ENCODE measurements at places on chromosomes 2 and 18. TPM values are rescaled to one million over a fixed set of nuclear protein-coding genes. Genes with fewer than 3 reads are reported as not detected.

DNA sequence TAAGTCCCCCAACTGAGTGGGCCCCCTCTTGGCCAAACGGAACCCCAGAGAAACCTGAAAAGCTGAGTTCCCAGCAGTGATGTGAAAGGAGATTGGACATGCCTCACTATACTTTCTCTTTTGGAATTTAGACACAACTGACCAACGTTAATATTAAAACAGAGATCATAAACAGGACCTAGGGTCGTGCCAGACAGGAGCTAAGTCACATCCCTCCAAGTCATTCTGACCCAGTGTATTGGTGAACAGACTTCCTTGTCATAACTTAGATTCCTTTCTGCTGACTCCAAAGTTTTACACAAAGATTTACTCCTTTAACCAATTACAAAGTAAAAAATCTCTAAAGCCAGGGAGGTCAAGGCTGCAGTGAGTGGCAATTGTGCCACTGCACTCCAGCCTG is 46.9 kb downstream of the UXS1 start:
- H3K36me3 ChIP-seq, result no peaks in the 10 kb centered on the region
- no peaks in the 10 kb centered on the region for H3K4me1 ChIP-seq
- H3K27ac ChIP-seq, result no peak overlapping the region
- no peaks in the 10 kb centered on the region for H3K27me3 ChIP-seq

GRCh38 chr2:148582679-148583511 is 61.7 kb upstream of the EPC2 start:
- no peaks in the 10 kb centered on the region for H3K36me3 ChIP-seq
- no peak overlapping the region for H3K27ac ChIP-seq
- peaks cover 15% of the 10 kb centered on the region for H3K4me1 ChIP-seq
- peaks cover 88% of the 10 kb centered on the region for H3K27me3 ChIP-seq
- no peak overlapping the region for H3K4me3 ChIP-seq

GRCh38 chr18:28120828-28121515 is 56.0 kb downstream of the CDH2 start:
- no peaks in the 10 kb centered on the region for H3K27me3 ChIP-seq
- no peak overlapping the region for H3K4me3 ChIP-seq
- peaks cover 41% of the 10 kb centered on the region for H3K4me1 ChIP-seq
- no peak overlapping the region for H3K27ac ChIP-seq

RETSAT gene
- 13.3 TPM for total RNA-seq

PCARE gene
- not detected for total RNA-seq
